Right lung (tissue), 10 donors: ENCODE measurements at places on chromosomes 6 and 20.
A peak's percentile ranks its signal among the peaks of the same experiment; 100 is the strongest.

GRCh38 chr6:45512717-45513116 lies 135.0 kb upstream of the SUPT3H start:
- no peak for DNase-seq

- DNase-seq: no peak
These were observed 586.6 kb downstream of the KIF16B start for GRCh38 chr20:15986690-15987089.

DNA sequence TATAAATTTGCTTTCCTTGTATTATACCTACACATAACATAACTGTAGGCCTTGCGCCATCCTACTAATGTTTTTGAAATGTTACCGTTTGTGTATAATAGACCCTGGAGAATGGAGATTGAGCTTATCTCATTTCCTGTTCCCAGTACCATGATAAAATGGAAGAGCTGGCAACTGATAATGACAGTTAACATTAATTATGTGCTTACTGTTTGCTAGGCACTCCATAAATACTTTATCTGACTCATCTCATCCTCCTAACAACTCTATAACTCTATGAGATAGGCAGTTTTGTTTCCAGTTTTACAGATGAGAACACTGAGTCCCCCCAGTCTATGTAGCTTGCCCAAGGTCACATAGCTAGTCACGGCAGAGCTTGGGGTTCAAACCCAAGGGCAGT lies 396.7 kb downstream of the SYNE1 start:
- no peak for DNase-seq

- no peak for DNase-seq
These were observed 25.0 kb upstream of the CDKAL1 start for GRCh38 chr6:20509212-20509611.

DNA sequence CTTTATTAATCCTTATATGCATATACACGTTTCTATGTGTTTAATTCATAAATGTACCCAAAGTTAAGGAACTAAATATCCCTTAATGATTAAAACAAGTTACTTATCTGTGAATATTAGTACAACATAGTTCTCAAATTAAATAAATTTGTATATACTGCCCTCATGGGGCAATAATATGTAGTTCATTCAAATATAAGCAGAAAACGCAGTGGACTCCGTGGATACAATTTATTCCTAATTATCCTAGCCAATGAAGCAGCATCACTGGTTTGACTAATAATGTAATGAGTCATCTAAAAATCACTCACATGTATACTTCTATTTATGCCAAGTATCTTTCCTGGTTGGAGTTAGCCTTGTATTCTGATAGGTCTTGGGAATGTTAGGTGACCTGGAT lies 111.6 kb downstream of the TBC1D32 start:
- DNase-seq: no peak

GRCh38 chr6:5514353-5514752 lies 253.0 kb downstream of the FARS2 start:
- DNase-seq: no peak

GRCh38 chr20:4919047-4919704 lies 82.1 kb downstream of the SLC23A2 start:
- DNase-seq: no peak

- no peak for DNase-seq
These were observed 17.5 kb upstream of the IRF4 start for GRCh38 chr6:373773-374724.

DNA sequence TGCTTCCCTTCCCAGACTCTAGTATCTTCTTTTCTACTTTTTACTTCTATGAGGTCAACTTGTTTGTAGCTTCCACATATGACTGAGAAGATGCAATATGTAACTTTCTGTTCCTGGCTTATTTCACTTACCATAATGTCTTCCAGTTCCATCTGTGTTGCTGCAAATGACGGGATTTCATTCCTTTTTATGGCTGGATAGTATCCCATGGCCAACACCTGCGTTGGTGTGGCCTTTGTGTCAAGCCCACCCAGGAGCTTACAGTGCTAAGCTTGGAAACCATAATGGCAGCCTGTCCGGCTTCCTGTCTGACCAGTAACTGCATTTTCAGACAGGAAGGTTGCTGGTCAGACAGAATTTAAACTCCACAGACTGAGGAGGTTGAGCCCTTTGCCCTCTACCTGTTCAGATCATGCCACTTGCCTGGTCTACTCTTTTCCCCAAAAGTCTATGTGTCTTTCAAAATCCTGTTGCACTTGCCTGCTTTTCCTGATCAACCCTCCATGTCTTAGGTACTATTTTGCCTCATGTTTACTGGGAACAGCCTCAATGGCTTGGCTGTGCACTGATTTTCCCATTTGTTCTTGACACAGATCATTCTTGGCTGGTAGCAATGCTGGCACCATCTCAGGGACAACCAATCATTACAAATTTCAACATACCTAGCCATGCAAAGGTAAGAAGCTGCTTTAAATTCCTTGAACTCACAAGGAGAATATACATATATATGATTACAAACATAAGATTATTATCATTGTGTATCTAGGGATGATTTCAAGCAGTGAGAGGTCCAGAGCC lies 114.3 kb upstream of the PLEKHG1 start:
- DNase-seq: no peak

DNA sequence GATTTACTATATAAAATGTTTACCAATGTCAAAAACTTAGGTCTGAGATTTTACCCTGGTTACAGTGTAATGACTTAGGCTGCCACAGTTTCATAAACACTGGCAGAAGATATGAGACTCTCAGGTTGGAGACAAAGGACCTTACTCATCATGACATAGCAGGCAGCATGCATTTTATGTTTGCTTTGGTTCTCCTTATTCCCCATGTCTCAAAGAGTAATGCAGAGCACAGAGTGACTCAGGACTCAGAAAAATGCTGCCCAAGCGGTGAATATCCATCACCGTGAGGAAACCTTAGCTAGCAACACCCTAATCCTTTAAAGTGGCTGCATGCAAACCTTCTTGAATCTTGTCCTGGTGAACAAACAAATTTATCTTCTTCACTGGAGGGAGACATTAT lies 112.1 kb upstream of the EYS start:
- DNase-seq: no peak

DNA sequence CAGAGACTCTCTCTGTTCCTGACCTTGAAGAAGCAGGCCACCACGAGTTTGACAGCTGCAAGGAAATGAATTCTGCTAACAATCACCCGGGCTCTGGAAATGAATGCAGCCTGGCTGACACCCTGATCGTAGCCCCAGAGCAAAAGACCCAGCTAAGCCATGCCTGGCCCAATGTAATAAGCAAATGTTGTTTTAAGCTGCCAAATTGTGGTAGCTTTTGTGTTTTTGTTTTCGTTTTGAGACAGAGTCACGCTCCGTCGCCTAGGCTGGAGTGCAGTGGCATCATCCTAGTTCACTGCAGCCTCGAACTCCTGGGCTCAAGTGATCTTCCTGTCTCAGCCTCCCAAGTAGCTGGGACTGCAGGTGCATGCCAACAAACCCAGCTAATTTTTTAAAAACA lies 3.3 kb upstream of the OXT start:
- no peak for DNase-seq

DNA sequence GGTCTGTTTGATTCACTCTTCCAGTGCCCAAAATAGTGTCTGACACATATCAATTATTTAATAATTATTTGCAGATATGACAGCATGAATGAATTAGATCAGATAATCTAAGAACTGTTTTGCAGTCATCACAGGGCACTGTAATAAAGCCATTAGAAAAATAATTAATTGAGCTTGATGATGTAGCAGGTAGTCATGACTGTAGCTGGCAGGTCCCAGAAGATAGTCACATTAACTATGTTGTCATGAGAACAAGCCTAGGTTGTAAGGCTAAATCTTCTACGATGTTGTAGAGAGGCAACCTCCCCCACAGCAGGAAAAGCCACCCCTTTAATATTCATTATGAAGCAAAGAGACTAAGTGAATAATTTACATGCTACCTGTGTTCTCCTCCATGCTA lies 243.9 kb upstream of the SPTLC3 start:
- DNase-seq: no peak

GRCh38 chr6:113120224-113120581 lies 736.9 kb upstream of the MARCKS start:
- no peak for DNase-seq

- DNase-seq: no peak
These were observed 710.5 kb downstream of the QKI start for GRCh38 chr6:164124986-164125385.

GRCh38 chr6:49733680-49734079 lies 10.5 kb downstream of the CRISP3 start:
- DNase-seq: no peak

- DNase-seq: peak; percentile 39
These were observed 15.7 kb downstream of the ADISSP start for GRCh38 chr20:3751675-3752385.

DNA sequence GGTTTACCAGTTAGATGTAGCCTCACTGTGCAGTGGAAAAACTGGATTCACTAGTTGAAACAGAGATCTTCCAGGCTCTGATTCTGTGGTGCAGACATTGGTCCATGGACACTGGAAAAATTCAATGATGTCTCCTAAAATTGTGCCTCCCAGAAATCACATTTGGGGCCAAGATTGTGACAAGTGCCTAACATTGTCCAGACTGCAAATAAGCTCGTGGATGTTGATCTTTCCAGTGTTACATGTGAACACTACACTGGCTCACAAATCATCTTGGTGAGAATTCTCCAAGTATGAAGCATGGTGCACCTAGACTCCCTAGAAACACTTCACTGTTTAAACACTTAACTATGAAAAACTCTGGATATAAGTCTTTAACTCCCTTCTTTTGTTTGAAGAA lies 140.4 kb downstream of the HAO1 start:
- DNase-seq: no peak

GRCh38 chr20:50488236-50488806 lies 21.9 kb upstream of the PTPN1 start:
- no peak for DNase-seq

DNA sequence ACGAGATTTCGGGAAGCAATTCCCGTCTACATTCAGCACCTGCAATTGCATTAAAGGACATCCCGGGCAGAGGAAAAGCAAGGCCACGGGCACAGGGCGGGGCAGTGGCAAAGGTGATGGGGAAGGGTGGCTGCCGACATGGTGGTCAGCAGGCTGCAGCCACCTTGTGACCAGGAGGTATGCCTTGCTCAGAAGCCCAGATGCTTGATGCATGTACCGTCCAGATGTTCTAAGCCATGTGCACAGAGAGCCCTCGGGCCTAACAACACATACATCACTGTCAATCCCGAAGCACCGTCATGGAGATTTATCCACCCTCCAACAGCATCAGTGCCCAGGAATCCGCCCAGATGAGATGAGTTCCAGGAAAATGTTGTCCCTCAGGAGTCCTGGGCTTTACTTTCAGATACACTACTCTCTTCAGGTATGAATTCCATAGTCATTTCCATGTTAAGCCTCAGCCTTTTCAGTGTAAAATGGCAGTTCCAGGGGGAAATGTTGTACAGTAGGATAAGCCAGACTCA lies 77.8 kb upstream of the FRMD1 start:
- DNase-seq: no peak

DNA sequence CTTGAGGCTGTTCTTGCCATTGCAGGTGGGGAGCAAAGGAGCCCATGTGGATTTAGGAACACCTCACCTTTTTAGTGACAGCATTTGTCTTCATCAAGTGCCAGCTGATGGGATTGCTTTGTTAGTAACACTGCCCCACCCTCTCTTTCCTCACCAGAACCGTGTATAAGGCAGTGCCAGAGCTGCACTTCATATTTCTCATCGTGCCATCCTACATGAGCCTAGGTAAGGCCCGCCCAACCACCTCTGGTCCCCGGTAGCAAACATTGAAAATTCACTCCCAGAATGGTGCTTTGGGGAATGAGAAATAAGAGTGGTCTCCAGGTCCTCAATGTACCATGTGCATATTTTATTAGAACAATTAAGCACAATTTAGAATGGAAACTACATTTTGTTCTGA lies 22.7 kb downstream of the CFAP61 start:
- DNase-seq: no peak

DNA sequence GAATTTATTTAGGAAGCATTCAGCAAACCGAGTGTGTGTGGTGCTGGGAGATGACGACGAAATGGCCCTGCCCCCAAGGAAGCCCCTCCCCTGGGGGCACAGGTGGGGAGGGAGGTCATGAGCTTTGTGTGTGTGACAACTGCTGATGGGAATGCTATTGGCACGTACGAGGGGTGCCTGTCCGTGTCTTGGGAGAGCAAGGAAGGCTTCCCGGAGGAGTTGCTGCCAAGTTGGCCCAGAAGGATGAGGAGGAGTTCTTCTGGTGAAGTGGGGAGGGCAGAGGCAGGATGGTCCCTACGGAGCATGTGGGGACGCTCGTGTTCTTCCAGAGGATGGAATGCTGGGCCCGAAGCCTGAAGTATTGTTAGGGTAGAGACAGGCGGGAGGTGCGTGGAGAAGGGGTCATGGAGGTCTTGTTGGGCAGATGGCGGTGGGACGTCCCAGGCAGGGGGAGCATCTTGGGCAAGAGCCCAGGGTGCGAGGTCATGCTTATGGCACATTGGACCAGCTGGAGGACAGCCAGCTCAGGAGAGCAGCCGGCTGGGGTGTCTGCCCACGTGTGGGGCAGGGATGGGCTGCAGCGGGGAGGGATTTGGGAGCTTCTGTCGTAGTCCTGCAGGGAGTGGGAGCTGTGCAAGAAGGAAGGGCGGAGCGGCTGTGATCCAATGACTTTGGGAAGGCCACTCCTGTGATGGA lies 46.1 kb downstream of the SYNJ2 start:
- no peak for DNase-seq

DNA sequence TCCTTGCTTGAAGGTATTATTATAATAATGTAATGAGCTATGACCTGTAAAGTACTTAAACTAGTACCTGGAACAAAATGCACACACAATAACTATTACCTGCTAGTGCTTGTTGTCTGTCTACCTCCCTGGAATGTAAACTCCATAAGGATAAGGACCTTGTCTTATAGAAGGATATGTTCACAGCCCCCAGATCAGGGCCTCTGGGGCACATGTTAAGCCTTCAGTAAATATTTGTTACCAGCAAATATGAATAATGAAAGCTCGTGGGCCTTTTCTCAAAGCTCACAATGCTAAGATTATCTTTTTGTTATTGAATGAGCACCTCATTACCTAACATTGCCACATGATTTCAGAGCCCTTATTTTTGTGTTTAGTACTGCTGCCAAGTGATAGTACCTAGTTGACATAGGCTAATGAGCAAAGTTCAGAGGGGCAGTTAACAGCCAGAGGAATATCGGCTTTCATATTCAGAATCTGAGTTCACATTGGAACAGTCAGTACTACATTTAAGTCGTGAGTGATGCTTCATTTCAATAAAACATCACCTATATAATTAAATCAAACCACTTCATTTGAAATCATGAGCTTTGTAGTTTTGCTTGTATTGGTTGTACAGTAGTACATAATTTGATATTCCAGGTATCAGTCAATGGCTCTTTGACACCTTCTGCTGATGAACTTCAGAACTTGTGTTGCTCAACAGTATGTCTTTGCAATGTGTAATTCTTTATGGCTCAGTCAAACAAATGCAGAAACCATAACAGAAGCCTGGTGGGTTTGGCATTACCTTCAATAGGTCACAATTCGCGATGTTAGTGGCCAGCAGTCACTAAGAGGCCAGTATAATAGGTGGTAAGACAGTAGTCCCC lies 11.8 kb upstream of the SMLR1 start:
- DNase-seq: no peak

DNA sequence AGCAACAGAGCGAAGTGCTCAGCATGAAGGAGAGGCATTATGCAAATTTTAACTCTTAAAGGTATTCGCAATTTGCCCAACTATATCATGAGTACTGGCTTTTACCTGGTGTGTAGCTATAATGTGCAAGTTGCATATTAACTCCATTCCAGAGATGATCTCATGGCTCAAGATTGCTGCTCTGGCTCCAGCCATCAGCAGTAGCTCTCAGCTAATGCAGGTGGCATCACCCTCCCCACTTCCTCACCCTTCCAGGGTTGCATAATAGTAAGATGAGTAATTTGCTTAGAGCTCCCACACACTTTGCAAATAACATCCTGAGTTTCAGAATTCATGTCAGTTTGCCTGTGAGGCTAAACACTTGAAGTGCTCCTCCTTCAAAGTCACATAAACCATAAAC lies 15.9 kb upstream of the PCSK2 start:
- no peak for DNase-seq
